ENCODE measurements at places on chromosomes 1 and 21. TPM values are rescaled to one million over a fixed set of nuclear protein-coding genes. Genes with fewer than 3 reads are reported as not detected.

Gene PDZK1IP1
- 0.13 TPM for total RNA-seq

Gene SLAMF1
- total RNA-seq, result 0.13 TPM

Gene CLCNKB
- total RNA-seq, result under 0.01 TPM

Gene PADI1
- under 0.01 TPM for total RNA-seq

Gene OR2G6
- total RNA-seq, result not detected

Data from dermis microvascular lymphatic vessel endothelial cell (primary cell).